Naive thymus-derived CD8-positive, alpha-beta T cell (primary cell): ENCODE measurements at places on chromosomes 7 and 10. TPM values are rescaled to one million over a fixed set of nuclear protein-coding genes. Genes with fewer than 3 reads are reported as not detected.
A peak's percentile ranks its signal among the peaks of the same experiment; 100 is the strongest.

DNA sequence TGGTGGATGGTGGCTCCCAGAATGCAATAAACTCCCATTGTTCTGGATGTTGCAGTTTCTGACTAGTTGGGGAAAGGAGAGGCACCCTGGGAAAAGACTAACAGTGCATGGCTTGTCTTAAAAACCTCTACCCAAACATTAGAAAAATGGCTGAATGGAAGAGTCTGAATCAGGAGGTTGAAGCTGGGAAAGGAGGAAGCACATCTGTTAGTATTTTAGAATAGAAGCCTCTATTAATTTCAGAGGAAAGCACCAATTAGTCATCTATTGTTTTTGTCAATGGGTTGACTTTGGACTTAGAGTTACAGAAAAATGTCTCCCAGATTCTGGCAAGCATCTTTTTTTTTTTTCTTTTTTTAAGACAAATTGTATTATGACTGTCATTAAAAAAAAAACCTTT is 56.1 kb upstream of the ELMO1 start:
- H3K27me3 ChIP-seq = peaks cover 5% of the 10 kb centered on the region
- no peak overlapping the region for H3K4me3 ChIP-seq
- DNase-seq = no peak
- no peak overlapping the region for H3K27ac ChIP-seq
- no peaks in the 10 kb centered on the region for H3K36me3 ChIP-seq

ARHGEF5 gene
- 0.66 TPM for polyA plus RNA-seq

- no peaks in the 10 kb centered on the region for H3K27me3 ChIP-seq
- DNase-seq = no peak
- no peak overlapping the region for H3K4me3 ChIP-seq
- H3K36me3 ChIP-seq = peaks cover 57% of the 10 kb centered on the region
Measured at GRCh38 chr7:99012722-99013121, 131.2 kb downstream of the SMURF1 start.

AKR1C8 gene
- polyA plus RNA-seq = not detected

DNA sequence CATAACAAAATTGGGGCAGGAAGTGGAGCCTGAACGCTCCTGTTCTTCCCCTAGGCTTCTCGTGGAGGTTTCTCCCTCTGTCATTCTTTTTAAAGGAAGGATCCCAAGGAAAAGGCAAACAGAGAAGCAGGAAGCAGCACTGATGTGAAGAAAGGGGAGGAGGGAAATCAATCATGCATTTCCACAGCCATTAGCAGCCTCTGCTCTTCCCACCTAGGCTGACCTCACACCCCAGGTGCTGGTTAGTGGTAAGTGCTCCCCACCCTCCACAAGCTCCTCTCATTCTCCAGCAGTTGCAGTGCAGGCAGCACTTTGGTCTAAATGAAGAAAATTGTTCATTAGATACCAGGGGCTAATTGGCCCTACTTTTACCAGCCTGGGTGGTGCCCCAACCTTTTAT is 2.6 kb downstream of the CRHR2 start:
- H3K4me3 ChIP-seq = no peak overlapping the region
- DNase-seq = no peak
- no peak overlapping the region for H3K27ac ChIP-seq
- H3K4me1 ChIP-seq = peaks cover 12% of the 10 kb centered on the region

DNA sequence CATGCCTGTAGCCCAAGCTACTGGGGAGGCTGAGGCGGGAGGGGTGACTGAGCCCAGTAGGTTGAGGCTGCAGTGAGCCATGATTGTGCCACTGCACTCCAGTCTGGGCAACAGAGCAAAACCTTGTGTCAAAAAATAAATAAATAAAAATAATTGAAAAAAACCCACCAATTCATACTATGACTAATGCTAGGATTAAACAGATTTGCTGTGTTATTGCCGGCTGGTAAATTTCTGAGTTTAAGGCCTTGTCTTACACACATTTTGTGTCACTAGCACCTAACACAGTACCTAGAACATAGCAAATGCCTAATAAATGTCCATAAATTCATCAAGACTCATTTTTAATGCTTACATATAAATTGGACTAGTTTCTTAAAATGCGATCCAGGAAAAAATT is 8.7 kb downstream of the ESYT2 start:
- DNase-seq = no peak
- H3K27ac ChIP-seq = peak overlapping the region; percentile 86
- peaks cover 92% of the 10 kb centered on the region for H3K4me1 ChIP-seq
- peak overlapping the region; percentile 84 for H3K4me3 ChIP-seq

TMEM196 gene
- not detected for polyA plus RNA-seq

DNA sequence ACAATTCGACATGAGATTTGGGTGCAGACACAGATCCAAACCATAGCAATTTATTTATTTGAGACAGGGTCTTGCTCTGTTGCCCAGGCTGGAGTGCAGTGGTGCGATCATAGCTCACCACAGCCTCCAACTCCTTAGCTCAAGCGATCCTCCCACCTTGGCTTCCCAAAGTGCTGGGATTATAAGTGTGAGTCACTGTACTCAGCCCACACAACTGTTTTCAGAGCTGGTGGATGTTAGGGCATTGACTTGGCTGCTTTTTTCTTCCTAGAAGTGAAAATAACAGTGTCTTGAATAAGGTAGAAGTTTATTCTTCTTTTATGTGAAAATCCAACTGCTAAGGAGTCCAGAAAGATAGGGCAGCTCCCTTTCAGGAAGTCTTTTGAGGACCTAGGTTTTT is 132.1 kb downstream of the CCDC3 start:
- no peaks in the 10 kb centered on the region for H3K36me3 ChIP-seq
- no peak overlapping the region for H3K4me3 ChIP-seq
- no peak overlapping the region for H3K27ac ChIP-seq

DNA sequence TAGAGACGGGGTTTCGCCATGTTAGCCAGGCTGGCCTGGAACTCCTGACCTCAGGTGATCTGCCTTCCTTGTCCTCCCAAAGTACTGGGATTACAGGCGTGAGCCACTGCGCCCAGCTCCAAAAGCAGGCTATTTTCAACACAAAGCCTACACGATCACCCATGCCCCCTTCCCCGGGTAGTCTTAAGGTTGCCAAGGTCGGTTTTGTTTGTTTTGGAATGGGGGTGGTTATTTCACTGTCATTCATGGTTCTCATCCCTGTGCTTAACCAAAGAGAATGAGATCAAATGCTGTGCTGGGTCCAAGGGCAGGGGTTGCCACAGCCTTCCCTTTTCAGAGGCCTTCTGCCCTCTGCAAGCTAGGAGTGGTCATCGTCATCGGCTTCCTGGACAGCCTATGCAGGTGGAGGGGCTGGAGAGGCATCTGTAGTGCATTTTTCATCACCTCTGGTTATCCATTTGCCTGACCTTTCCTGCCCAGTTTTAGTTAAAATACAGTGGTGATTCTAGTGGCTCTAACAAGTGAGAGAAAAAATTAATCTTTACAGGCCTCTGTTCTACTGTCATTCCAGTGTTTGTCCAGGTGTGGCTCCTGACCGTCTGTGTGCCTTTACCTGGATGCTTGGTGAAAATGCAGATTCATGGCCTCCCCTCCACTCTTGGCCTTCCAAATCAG is 11.4 kb downstream of the BLVRA start:
- DNase-seq = no peak
- peaks cover 18% of the 10 kb centered on the region for H3K36me3 ChIP-seq
- H3K4me3 ChIP-seq = no peak overlapping the region
- H3K27ac ChIP-seq = no peak overlapping the region
- peaks cover 2% of the 10 kb centered on the region for H3K4me1 ChIP-seq
- H3K27me3 ChIP-seq = no peaks in the 10 kb centered on the region

- no peaks in the 10 kb centered on the region for H3K36me3 ChIP-seq
- H3K27me3 ChIP-seq = peaks cover 8% of the 10 kb centered on the region
- no peaks in the 10 kb centered on the region for H3K4me1 ChIP-seq
- H3K4me3 ChIP-seq = no peak overlapping the region
- no peak overlapping the region for H3K27ac ChIP-seq
Measured at GRCh38 chr10:78540355-78541076, 506.9 kb downstream of the RPS24 start.

ENTPD1 gene
- polyA plus RNA-seq = 0.17 TPM

PLEKHS1 gene
- polyA plus RNA-seq = not detected

DNA sequence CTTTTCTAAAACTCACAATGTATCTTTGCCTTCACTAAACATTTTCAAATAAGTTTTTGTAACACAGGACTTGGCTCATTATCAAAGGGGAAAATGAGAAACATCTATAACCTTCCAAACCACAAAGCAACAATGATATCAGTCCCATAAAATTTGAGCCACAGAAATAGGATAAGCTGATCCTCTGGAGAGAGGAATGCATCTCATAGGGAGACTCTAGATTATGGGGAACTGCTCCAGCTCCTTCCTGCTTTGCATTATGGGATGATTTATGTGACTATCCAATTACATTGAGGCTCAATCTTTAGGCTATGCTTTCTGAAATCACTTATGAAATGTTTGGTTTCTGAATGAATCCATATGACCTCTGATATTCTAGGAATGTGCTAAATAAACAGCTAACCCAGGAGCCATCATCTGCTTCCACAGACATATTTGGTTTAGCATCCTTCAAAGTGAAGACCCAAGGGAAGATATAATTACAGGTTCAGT is 70.4 kb downstream of the CUBN start:
- peaks cover 13% of the 10 kb centered on the region for H3K4me1 ChIP-seq
- H3K4me3 ChIP-seq = no peak overlapping the region
- H3K27me3 ChIP-seq = no peaks in the 10 kb centered on the region
- H3K27ac ChIP-seq = peak overlapping the region; percentile 26
- DNase-seq = no peak

GRCh38 chr7:74012842-74013249 is 15.1 kb upstream of the ELN start:
- no peaks in the 10 kb centered on the region for H3K36me3 ChIP-seq
- H3K27me3 ChIP-seq = peaks cover 3% of the 10 kb centered on the region
- no peak overlapping the region for H3K4me3 ChIP-seq
- H3K27ac ChIP-seq = no peak overlapping the region
- no peaks in the 10 kb centered on the region for H3K4me1 ChIP-seq

- peaks cover 6% of the 10 kb centered on the region for H3K4me1 ChIP-seq
- H3K27me3 ChIP-seq = peaks cover 2% of the 10 kb centered on the region
- DNase-seq = no peak
- H3K36me3 ChIP-seq = peaks cover 2% of the 10 kb centered on the region
Measured at GRCh38 chr7:141263508-141263907, 189.6 kb downstream of the TMEM178B start.

DNA sequence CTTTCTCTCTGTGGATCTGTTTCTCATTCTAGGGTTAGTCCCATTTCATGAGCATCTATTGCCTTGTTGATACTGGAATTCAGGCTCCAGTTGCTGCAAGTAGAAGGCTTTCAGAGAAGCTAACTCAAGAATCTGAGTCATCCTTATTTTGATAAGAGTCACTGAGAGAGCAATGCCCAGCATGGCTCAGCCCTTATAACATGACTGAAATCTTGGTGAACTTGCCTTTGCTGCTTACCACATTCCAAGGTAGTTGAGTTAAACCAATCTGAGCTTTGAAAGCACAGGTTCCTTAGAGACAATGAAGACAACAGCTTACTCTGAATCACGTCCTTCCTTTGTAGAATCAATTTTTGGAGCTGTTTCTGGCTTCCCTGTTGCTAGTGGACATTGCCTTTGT is 53.6 kb upstream of the CHCHD3 start:
- no peaks in the 10 kb centered on the region for H3K36me3 ChIP-seq
- no peak overlapping the region for H3K27ac ChIP-seq
- H3K4me3 ChIP-seq = no peak overlapping the region
- no peak for DNase-seq
- peaks cover 4% of the 10 kb centered on the region for H3K4me1 ChIP-seq
- peaks cover 7% of the 10 kb centered on the region for H3K27me3 ChIP-seq

DNA sequence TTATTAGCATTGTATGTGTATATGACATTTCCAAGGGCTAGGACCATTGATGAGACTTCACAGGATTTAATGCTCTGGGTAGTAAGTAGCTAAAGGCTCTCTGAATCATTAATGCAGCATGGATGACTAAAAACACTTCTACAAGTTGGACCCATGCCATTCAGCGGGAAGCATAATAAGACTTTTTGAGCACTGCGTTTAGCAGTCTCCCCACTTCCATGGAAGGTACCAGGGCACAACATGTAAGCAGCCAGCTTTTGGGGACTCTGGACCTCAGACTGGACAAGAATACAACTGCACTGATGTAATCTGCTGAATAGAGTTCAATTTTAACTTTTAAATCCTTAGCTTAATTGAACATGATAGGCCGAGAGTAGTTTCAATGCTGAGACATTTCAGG is 191.7 kb upstream of the IMMP2L start:
- no peaks in the 10 kb centered on the region for H3K4me1 ChIP-seq
- no peaks in the 10 kb centered on the region for H3K27me3 ChIP-seq
- H3K36me3 ChIP-seq = no peaks in the 10 kb centered on the region

- H3K27me3 ChIP-seq = no peaks in the 10 kb centered on the region
- no peak overlapping the region for H3K27ac ChIP-seq
- H3K4me1 ChIP-seq = no peaks in the 10 kb centered on the region
- H3K4me3 ChIP-seq = no peak overlapping the region
- no peak for DNase-seq
- H3K36me3 ChIP-seq = no peaks in the 10 kb centered on the region
Measured at GRCh38 chr7:90841759-90842429, 245.8 kb downstream of the CDK14 start.

ZNF365 gene
- polyA plus RNA-seq = not detected

DNA sequence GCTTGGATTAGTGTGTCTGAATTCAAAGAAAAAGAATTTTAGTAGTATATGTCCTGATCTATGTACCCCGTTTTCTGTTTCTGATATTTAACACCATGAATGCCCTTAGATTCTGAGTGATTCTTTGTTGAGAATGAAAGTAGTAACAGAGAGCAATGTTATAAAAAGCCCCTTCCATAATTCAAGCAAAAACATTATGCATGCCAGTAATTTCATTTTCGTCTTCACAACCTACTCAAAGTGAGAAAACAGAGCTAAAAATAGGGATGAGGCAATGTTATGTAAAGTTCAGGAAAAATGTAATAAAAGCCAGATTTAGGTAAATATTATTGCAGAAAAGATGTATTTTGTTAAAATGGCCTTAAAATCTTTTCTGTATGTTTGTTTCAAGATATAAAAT is 28.1 kb downstream of the PTPRZ1 start:
- H3K4me1 ChIP-seq = no peaks in the 10 kb centered on the region
- H3K4me3 ChIP-seq = no peak overlapping the region
- no peaks in the 10 kb centered on the region for H3K36me3 ChIP-seq
- DNase-seq = no peak
- no peak overlapping the region for H3K27ac ChIP-seq

DNA sequence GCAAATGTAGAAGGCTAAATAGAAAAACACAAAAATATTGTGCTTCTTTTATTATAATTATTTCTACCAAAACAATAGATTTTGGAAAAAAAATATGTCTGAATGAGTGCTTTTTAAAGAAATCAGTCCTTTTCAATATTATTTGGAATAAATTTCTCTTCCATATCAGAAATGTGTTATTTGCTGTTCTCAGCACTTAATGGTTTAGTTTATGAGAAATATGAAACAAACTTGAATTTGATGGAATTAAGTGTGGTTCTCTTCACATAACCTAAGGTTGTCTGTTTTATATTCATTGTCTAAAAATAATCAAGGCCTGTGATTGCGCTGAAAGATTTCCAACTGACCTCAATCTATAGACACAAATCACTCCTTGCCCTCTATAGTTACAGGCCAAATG is 203.0 kb downstream of the COBL start:
- H3K4me3 ChIP-seq = no peak overlapping the region
- H3K27me3 ChIP-seq = no peaks in the 10 kb centered on the region
- no peak overlapping the region for H3K27ac ChIP-seq

LIPK gene
- polyA plus RNA-seq = not detected

GRCh38 chr10:119161680-119162451 is 3.6 kb downstream of the SFXN4 start:
- no peak for DNase-seq
- no peak overlapping the region for H3K4me3 ChIP-seq
- H3K36me3 ChIP-seq = peaks cover 64% of the 10 kb centered on the region
- H3K27ac ChIP-seq = peak overlapping the region; percentile 40
- peaks cover 16% of the 10 kb centered on the region for H3K4me1 ChIP-seq
